ENCODE measurements at places on chromosomes 16 and 17.

DNA sequence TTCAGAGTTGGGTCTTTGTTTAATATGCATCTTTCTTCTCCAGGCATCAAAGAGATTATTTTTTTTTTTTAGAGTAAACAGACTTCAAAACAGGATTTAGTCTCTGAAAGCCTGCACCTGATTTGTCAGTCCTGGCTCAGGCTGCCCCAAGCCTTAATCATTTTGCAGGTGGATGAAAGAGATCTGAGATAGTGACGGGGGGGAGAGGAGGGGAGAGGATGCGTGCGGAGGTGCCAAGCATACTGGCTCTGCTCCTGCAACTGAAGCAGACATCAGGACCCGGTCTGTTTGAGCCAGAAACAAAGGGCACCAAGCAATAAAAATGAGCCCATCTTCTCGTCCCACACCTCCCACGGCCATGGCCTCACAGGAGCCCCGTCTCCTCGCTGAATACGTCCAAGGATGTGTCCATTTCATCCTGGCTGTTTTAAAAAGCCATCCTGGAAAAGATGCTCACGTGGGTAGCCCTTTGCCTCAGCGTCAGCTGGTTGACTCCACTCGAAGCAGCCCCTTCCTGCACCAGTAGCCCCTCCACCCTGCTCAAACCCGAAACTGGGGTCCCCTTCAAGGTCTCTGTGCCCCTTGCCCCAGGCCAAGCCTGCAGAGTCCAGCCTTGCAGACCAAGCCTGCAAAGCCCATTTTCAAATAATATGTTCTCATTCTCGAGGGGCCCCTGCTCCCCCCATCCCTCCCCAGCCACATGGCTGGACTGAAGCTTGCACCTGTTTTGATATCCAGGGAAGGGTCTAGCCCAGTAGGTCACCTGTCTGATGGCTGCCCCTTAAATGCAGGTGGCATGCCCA lies 84.8 kb upstream of the TNRC6C start:
- peak; percentile 38 for DNase-seq

DNA sequence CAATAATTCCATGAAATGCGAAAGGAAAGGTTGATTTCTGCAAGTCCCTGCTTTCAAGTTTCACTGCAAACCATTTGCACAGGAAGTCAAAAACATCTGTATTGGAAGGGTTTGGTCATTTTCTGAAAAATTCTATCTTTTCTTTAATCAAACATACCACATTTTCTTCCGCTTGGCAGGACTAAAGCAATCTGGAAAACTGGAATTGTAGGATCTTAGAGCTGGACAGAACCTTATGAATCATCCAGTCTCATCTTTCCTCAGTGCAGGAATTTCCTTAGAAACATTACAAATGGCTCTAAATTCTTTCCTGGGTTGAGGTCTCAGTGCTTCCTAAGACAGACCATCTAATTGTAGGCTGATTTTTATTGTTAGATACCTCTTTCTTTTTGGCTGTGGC lies 111.5 kb upstream of the ELAC2 start:
- DNase-seq: no peak

GRCh38 chr16:57430955-57431354 lies 16.2 kb downstream of the CIAPIN1 start:
- DNase-seq: no peak

DNA sequence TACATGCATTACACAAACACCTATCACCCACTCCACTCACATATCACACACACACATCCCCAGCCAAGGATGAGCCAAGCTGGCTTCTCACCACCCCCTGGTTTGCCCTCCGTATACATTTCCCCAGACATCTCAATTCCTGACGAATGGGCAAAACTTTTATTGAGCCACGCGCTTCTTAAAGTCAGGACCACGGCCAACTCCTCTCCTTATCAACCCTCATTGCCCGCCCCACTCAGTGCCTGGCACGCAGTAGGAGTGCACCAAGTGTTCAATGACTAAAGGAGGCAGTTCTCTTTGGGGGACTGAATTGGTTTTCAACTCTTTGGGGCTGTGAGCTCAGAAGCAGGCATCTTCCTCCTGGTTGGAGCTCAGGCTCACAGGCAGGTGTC lies 22.5 kb upstream of the C16orf78 start:
- DNase-seq: no peak

GRCh38 chr16:63373744-63374143 lies 1337.5 kb upstream of the CDH8 start:
- no peak for DNase-seq

DNA sequence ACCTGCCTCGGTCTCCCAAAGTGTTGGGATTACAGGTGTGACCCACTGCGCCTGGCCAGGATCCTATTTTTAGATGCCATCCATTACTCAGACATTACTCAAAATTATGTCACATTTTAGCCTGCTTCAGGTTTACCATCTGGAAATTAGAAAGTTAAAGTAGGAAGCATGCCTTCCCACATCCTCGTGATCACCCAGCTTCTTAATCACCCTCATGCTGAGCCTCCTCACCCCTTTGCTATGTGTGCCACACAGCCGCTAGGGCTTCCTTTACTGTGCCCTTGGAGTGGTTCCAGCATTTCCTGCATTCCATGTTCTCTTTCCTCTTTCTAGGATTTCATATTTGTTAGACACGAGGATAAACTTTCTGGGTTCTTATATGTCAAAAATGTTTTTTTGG lies 9.3 kb downstream of the ADORA2B start:
- DNase-seq: no peak

GRCh38 chr17:44837196-44837595 lies 7.1 kb upstream of the GJC1 start:
- DNase-seq: no peak

DNA sequence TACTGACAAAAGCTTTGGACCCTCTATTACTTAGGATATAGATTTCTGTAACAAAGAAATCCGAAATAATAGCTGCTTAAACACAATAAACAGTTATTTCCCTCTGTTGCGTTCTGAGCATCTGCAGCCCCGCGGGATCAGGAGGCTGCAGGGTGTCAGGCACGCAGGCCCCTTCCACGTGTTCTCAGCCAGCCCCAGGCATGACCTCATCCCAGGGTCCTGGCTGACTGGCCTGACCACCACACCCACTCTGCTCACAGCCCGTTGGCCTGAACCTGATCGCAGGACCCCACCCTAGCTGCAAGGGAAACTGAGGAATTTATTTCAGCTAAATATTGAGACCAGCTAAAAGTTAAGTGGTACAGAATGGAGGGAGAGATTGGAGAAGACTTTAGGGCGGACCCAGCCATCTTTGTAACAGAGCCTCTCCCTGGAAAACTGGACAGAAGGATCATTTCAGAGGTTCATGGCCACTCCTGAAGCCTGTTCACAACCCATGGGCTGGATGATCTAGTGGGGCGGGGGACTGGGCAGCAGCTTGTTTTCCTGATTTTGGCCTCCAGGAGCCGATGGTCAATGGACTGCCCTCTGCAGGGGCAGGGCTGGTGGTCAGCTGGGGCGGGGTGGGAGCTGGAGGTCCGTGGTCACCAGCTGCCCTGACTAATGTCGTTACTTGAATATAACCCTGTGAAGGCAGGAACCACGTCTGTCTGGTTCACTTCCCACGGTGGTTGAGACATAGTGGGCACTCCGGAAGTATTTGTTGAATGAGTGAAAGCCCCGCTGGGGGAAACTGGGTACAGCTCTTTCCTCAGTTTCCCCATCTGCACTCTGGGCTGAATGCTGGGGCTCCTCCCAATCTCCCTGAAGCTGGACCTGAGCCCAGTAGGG lies 10.9 kb downstream of the CETP start:
- DNase-seq: no peak

DNA sequence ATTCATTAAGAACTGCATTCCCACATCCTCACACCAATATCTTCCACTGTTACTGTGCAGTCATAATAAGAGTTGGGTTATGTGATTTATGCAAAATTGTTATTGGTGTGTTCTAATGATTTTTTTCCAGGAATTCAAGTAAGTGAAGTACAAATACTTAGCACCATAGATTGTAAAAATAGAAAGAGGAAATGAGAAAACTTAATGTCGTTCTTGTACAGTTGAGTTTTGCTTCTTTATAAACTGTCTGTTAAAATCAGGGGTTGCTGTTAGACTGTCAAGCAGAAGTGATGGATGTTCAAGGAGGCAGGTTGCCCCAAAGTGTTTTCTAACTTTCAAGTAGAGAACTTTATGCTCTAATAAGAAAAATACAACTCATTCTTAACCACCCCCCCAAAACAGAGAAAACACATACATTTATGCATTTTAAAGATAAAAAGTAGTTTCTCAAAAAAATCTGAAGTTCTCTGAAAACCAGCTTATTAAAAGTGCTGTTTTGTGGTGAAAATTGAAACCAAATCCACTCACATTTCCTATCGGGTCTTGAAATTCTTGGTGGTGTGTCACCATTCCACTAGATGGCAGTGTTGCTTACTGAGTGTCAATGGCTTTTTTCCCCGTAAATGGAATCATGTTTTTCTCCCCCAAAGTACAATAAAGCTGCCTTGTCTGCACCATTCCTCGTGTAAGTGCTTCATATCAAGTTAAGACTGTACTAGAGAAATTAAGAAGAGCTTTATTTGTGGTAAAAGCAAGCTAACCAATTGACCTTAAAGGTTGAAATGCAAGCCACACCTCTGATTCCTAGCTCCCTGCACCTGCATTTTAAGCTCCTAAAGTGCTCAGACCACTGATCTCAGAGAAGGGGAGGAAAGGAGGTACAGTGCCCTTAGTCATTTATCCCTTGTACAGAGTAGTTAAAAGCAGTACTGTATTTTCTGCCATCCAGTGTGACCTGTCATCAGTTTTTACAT lies 4.7 kb upstream of the IGSF6 start:
- DNase-seq: peak; percentile 64

- no peak for DNase-seq
Observed at GRCh38 chr17:72906306-72906705, 186.2 kb downstream of the SLC39A11 start.

DNA sequence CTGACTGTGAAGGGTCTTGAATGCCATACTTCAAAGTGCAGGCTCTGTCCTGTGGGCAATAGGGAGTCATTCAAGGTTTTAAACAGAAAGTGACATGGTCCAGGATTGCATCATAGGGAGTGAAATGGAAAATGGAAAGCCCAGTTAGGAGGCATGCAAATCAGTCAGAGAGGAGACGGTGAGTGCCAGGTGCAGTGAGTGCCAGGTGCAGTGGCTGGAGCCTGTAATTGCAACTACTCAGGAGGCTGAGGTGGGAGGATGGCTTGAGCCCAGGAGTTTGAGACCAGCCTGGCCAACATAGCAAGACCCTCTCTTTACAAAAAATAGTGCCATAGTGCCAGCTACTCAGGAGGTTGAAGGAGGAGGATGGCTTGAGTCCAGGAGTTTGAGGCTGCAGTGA lies 35.2 kb upstream of the SIAH1 start:
- no peak for DNase-seq

GRCh38 chr17:54903375-54903774 lies 2.7 kb downstream of the TOM1L1 start:
- no peak for DNase-seq

GRCh38 chr17:76261421-76262215 lies 3.5 kb upstream of the UBALD2 start:
- DNase-seq: no peak

DNA sequence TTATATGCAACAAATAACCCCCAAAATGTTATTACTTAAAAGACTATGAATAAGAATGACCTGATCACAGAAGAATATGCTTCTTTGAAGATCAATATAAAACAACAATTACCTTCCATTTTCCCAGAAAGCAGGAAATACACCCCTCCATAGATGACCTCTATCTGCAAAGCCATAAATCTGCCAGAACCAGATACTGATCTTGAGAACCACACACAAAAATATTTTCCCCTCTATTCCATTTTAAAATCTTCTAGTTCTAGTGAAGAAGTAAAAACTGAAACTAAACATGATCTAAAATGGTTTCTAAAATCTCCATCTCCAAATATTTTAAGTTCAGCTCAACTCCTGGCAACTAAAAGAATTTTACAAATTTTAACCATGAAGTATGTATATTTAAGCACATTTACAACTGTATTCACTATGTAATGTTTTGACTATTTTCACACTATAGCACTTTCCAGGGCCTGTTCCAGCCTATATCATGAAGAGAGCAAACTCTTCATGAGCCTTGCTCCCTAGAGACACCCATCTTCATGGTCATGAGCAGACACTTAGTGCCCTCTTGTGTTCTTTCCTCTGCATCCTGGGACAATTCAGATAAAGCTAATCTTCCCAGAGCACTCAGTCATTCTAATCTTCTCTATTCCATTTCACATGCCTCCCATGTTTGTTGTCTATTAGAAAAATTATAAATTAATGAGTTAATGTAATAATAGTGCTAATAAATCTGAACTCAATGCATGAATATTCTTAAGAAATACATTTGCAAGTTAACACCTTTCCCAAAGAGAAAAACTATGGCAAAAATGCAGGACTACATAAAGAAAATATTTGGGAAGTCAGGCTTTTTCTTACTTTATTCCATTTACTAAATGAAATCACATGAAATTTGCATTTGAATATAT lies 87.0 kb downstream of the HELZ start:
- no peak for DNase-seq

- peak; percentile 45 for DNase-seq
Observed at GRCh38 chr17:68057531-68057952, 22.0 kb downstream of the KPNA2 start.

DNA sequence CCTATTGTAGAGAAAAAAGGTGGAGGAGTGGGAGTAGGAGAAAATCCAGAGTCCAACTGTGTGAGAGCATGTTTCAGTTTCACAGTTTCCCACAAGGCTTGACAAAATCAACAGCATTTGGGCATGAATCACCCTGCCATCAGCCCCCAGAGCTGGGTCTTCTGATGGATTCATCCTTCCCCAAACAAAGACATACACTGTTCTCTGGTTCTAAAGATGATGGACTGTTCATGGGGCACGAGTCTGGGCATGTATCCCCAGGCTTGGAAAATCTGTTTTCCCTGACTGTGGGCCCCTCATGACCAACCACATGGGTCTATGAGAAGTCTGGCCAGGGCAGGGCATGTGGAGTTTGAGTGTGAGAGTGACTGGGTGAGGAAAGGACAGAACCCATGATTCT lies 210.4 kb upstream of the IRX5 start:
- DNase-seq: no peak

Measured in CD4-positive, alpha-beta memory T cell (primary cell).